Cardiac ventricle fibroblast (primary cell): ENCODE measurements at places on chromosomes 3 and 15. TPM values are rescaled to one million over a fixed set of nuclear protein-coding genes. Genes with fewer than 3 reads are reported as not detected.

Gene SLC28A2
- total RNA-seq: not detected in 2 replicates

Gene MLH1
- 18.7 and 20.1 TPM in 2 replicates for total RNA-seq

Gene SPRED1
- total RNA-seq: 29.3 and 29.6 TPM in 2 replicates

Gene MAGEL2
- total RNA-seq: 0.05 and 0.12 TPM in 2 replicates

Gene LRRC31
- total RNA-seq: not detected in 2 replicates

Gene GPR149
- not detected in 2 replicates for total RNA-seq

Gene UCN2
- total RNA-seq: 0.31 and 0.64 TPM in 2 replicates

Gene AGBL1
- total RNA-seq: not detected in 2 replicates

Gene KBTBD12
- not detected in 2 replicates for total RNA-seq

Gene LMAN1L
- total RNA-seq: not detected in 2 replicates

Gene GCSAM
- total RNA-seq: not detected in 2 replicates

Gene KIF23
- 3.0 and 5.6 TPM in 2 replicates for total RNA-seq

Gene ADGRG7
- total RNA-seq: not detected in 2 replicates

Gene NMD3
- 44.8 and 51.8 TPM in 2 replicates for total RNA-seq

Gene PLA2G4F
- total RNA-seq: not detected in 2 replicates

Gene LXN
- 71.8 and 72.4 TPM in 2 replicates for total RNA-seq

Gene BCHE
- total RNA-seq: 1.9 and 2.9 TPM in 2 replicates

Gene SPESP1
- total RNA-seq: 6.0 and 8.1 TPM in 2 replicates

Gene LDHAL6B
- not detected in 2 replicates for total RNA-seq

Gene MNS1
- 1.7 and 1.9 TPM in 2 replicates for total RNA-seq

Gene TRIM69
- total RNA-seq: 7.9 and 10.1 TPM in 2 replicates

Gene ADAMTS7
- 12.6 and 13.6 TPM in 2 replicates for total RNA-seq
